ENCODE measurements at places on chromosomes 5 and 9.

DNA sequence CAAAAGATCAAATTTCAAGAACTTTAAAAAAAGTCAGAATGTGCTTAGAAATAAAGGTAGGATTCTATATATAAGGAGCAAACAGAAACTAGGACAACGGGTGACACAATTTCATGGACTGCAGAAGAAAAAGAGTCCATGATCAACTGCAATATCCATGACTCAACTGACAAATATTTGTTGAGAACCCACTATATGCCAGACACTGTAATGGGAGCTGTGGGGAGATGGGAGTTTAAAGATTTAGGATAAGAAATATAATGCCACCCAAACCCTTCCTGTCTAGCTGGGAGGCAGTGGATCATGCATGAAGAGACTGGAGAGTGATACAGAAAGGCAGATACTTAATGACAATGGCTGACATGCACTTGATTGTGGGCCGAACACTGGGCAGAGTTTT, 27.6 kb upstream of the CCDC112 start:
- no peak for DNase-seq

DNA sequence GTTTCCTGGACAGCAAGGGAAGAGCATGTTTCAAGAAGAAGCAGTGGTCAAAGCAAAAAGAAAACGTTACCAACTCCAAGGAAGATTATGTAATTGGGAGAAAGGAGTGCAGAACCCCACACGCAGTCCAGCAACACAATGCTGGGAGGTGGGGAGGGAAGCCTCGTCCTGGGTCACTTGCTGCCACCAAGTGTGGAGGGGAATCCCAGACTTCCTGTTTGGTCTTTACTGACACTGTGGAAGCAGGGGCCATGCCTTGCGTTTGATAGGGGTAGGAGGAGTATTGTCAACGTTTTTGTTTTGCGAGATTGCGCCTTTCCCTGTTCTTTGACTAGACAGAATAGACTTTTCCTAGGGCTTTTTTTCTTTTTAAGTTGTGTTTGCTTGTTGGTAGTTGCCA, 421.0 kb downstream of the KDM4C start:
- DNase-seq, result no peak

DNA sequence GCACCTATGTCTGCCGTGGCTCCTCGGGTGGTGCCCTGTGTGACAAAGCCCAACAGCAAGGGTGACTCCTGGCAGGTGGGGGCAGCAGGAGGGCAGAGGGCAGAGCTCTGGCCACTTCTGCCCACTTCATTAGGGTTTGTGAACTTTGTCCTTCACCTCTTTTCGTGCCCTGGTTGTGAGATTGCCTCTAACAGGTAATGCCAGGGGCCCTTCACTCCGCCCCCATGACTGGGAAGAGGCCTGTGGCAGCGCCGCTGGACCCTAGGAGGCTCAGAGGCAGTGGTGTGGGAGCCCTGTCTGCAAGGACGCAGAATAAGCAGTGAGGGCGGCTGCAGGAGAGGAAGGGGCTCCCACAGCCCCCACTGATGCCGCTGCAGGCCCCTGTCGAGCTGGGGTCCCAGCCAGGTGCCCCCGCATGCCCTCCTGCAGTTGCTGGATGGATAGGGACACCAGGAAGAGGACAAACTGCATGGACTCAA, 108.7 kb upstream of the LMX1B start:
- no peak for DNase-seq

DNA sequence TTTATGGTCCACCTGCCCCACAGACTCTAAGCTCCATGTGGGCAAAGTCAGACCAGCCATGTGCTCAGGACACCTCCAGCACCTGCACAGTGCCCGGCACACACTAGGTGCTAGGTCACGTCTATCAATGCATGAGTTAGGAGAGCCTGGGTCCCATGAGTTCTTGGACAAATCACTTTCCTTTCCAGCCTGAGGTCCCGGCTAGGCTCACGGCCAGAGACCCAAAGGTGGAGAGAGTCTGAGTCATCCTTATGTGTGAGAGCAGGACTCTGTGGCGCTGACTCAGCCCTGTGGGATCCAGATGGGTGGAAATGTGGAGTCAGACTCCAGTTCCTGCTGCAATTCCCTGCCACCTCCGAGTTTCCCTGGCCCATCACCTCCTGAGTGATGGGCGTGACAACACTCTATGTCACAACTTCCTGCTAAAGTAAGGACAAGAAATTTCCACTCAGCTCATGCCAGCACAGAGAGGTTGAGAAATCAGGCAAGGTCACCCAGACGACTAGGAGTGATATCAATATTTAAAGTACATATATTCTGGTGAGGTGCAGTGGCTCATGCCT, 2.5 kb upstream of the ST6GALNAC4 start:
- DNase-seq, result no peak

- no peak for DNase-seq
Observed at GRCh38 chr9:83219154-83219923, 156.4 kb upstream of the RASEF start.

DNA sequence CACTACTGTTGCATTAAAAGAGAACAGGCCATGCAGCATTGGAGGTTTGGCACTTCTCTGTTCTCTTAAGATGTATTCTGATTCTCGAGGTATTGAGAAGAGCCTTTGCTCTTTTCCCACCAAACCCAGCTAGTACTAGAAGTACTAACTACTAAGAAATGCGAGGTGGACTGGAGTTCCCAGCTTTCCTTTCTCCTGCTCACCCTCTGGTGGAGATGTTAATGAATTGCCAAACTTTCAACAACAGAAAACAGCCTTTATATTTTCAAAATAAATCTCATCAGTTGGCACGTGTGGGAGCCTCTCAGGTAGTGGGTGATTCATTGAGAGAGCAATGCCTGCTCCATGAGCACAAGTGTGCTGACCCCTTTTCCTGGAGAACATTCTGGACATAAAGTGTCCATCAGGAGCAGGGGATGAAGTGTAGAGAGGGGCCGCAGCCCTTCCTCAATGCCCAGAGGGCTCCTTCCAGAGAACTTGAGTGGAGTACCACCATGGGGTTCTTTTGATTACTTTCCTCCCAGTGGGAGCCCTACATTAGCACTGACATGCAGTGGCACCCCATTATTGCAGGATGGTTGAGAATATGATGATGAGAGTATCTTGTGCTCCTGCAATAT, 45.7 kb downstream of the TMEM174 start:
- DNase-seq, result no peak

- no peak for DNase-seq
Observed at GRCh38 chr5:77012601-77013000, 17.6 kb upstream of the AGGF1 start.

DNA sequence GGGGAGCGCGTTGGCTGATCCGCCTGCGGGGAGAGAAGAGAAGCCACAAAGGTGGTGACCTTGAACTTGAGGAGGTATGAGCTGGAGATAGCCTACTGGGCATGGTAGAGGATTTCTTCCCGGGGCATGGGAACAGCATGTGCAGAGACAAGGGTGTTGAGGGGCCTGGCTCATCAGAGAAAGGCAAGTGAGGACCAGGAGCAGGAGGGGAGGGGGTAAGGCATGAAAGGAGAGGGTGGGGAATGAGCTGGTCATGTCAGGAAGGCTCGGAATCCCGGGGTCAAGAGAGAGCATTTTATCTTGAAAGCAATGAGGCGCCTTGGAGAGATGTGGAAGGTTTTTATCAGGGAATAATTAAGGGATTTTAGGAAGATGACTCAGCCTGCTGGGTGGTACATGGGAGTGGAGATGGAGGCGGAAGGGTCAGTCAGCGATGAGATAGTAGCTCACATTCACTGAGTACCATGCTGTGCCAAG, 121.1 kb downstream of the LHX2 start:
- DNase-seq, result no peak

GRCh38 chr5:170546282-170546681, 42.5 kb downstream of the KCNIP1 start:
- DNase-seq, result no peak

- DNase-seq, result no peak
Observed at GRCh38 chr5:135188233-135188914, 154.3 kb upstream of the PITX1 start.

DNA sequence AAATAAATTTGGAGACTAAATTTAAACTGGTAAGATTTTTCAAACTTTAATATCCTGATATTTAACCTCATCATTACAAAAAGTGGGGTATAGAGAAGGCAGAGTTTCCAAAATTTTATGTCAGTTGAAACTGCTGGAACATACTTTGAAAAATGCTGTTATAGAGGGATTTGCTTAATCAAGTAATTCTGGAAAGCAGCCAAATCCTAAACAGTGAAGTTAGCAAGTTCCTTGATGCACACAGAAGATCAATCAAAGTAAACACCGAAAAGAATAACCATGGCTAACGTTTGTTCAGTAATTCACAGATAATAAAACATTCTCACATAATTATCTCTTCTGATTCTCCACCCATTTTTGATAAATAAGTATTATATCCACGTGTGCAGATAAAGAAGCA, 8.1 kb upstream of the PRR16 start:
- no peak for DNase-seq

DNA sequence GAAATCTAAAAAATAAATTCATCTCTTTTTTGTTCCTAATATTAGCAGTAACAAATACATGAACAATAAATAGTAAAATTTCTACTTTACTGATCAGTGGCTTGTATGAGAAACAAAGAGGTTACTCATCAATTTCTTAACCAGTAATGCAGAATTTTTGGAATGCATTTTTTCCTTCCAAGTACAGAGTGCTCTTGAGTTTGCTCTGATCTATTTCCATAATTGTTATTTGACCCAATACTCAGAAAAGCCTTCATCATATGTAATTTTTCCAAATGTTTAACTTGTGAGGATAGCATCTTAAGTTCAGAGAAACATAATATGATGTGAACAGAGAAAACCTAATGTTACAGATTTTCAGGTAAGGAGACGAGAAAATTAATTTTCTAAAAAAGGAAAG, 47.3 kb downstream of the FBN2 start:
- no peak for DNase-seq

DNA sequence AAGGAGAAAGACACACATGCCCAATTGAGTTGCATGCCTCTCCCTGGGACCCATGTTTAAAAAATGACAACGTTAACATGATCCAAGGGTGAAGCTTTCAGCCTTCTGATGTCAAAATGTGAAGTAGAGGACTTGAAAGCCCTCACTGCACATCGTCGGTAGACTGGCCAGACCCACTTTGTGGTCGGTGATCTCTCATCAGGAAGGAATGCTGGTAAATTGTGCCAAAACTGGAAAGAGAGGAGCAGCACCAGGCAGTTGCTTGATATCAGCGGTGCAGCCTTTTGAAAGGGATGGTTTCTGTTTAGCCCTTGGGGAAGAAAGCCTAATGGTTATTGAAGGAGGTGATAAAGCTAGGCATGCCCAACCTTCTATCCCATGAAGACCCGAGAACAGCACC, 125.3 kb upstream of the MARCHF11 start:
- DNase-seq, result no peak

- DNase-seq, result peak; percentile 1
Observed at GRCh38 chr5:170603578-170604565, 100.1 kb downstream of the KCNIP1 start.

DNA sequence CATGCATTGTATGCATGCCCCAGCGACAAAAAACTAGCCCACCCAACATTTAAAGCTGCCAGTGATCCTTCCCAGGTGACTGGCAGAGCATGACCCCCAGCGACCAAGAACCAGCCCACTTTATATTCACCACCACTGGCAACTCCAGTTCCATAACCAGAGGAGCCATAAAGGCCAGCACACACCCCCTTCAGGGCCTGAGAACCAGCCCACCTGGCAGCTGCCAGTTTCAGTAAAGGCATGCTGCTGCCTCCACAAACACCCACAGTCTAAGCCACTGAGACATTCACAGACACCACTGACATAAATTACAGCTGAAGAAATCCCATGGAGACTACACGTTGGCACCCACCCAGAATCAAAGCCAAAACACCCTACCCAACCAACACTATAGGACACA, 46.9 kb upstream of the RGS7BP start:
- DNase-seq, result no peak

- DNase-seq, result no peak
Observed at GRCh38 chr9:135887585-135888050, 19.7 kb downstream of the CAMSAP1 start.

GRCh38 chr5:133610489-133611356, 1.6 kb downstream of the FSTL4 start:
- DNase-seq, result no peak

DNA sequence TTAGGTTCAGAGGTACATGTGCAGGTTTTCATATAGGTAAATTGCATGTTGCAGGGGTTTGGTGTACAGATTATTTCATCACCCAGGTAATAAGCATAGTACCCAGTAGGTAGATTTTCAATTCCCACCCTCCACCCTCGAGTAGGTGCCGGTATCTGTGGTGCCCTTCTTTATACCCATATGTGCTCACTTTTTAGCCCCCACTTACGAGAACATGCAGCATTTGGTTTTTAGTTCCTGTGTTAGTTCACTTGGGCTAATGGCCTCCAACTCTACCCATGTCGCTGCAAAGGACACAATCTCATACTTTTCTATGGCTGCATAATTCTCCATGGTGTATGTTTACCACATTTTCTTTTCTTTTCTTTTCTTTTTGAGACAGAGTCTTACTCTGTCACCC, 21.2 kb downstream of the ITK start:
- DNase-seq, result no peak

DNA sequence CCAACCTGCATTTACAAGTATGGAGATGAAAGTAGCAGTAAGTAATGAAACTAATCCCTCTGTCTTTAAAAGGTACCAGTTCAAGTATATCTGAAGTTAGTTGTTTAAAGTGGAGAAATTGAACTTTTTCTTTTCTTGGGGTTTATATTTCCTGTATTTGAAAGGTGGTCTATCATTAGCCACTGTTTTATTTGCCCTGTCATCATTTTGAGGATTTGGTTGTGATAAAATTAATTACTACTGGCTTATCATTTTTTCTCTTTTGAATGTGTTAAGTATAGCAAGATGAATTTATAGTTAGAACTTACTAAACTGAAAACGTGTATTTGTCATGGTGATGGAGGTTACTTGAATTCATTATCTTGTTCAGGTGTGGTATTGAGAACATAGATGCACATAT, 25.1 kb downstream of the NCBP1 start:
- no peak for DNase-seq

DNA sequence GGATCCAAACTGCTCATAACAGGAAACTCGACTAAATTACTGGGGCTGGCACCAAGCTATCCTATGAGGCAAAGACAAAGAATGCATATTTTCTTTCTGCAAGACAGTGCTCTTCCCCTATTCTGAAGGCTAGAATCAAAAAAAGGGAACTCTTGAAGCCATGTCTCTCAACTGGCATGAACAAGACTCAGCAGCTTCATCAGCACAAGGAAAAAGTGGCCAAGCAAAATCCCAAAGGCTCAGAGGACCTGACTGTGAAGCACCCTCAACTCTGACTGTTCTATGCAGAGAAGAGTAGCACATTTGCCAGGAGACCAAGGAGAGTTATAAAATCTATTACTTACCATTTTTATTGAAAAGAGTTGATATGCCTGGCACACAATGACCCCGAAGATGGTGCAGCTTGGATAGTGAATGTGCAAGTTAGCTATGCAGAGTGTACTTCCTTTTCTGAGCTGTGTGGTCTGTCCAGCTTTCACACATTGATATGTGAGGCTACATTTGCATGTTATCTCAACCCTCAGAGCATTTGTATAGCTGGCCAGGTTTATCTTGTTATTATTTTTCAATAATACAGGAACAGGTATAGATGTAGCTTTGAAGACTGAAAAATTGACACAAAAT, 51.0 kb upstream of the FYB1 start:
- no peak for DNase-seq
